Left kidney (tissue), 8 donors: ENCODE measurements at places on chromosomes 7 and 10.

DNA sequence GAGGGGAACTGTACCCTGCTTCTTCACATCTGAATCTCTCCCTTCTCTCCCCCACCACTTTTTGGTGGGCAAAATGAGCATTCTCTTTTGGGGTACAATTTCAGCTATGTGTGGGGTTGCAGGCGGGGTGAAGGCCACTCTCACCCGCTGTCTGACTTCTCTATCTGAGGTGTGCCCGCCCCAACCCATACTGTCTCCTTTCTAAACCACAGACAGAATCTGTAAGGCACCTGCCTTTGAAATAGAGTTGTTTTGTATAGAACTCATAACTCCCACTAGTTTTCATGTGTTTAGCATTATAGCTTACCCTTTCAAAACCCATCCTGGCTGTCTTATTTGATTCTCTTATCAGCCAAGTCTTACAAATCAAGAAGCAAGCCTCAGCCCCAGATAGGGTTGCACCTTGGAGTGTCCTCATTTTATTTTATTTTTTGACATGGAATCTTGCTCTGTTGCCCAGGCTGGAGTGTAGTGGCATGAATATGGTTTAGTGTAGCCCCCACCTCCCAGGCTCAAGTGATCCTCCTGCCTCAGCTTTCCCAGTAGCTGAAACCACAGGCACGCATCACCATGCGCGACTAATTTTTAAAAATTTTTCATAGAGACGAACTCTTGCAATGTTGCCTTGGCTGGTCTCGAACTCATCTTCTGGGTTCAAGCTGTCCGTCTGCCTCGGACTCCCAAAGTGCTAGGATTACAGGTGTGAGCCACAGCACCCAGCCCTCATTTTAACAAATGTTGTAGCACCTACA, 11.9 kb downstream of the TSPAN14 start:
- no peak for DNase-seq

DNA sequence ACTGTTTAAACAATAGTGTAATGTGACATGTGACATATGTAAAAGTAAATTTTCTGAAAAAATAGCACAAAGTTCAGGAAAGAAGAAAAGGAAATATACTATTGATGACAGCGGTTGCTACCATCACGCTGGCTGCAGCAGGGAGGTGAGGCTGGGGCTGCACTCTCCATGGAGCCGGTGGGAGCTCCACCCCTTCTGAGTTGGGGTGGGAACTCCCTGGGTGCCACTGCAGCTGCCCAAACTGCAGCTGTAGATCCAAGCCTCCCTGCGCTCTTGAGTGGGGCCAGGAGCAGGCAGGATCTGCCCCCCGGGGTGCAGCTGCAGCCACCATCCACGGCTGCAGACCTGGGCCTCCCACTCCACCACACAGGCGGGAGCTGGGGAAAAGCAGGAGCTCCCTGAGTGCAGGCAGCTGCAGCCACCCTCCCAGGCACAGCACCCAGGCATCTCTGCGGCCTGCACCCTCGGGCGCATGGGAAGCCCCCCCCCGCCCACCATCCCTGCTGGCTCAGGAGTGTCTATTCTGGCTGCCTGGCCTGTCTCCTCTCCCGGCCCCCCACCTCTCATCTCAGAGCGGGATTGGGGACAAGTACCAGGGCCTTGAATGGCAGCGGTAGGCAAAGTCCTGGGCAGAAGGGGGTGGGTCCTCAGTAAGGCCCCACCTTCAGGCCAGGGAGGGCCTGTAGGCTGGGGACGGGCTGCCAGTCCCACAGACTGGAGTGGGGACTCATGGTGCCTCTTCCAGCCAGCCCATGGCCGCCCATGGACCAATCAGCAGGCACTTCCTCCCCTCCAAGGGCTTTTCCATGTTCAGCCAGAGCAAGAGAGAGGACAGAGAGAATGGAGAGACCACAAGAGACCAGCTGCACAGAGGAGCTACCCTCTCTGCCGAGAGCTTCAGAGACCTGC, 50.1 kb downstream of the TNS3 start:
- DNase-seq = no peak

- no peak for DNase-seq
Observed at GRCh38 chr10:45424668-45425404, 50.8 kb downstream of the ALOX5 start.

- DNase-seq = no peak
Observed at GRCh38 chr10:45544191-45544590, 128.4 kb downstream of the ZFAND4 start.

DNA sequence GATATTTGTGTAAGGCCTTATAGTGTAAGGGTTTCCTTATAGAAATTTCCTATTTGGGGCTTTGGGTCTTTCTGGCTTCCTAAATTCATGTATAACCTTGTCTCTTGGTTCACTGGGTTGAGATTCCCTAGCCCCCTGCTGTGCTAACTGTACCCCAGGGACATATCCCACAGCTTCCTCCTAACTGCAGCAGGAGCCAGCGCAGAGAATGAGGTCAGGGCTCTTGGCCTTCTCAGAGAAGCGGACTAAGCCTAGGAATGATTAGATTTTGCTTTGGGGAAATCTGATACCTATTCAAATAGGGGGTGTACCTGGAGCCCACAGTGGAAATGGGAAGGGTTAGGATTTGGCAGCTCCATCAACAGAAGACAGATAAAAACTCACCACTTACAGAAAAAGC, 138.1 kb upstream of the EFCAB10 start:
- no peak for DNase-seq

DNA sequence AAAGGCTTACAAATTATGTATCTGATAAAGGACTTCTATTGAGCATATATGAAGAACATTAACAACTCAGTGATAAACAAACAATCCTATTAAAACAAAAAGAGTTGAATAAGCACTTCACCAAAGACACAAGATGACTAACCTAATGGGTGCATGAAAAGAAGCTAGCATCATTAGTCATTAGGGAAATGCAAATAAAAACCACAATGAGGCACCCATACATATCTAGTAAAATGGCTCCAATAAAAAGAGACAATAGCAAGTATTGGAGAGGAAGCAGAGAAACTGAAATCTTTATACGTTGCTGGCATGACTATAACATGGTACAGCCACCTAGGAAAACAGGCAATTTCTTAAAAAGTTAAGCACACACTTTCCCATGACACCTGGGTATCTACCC, 77.6 kb upstream of the ZMIZ1 start:
- no peak for DNase-seq

- DNase-seq = no peak
Observed at GRCh38 chr10:74282848-74283210, 131.8 kb downstream of the ADK start.

- DNase-seq = no peak
Observed at GRCh38 chr7:144534655-144535395, 131.3 kb upstream of the NOBOX start.

- DNase-seq = no peak
Observed at GRCh38 chr7:72030994-72031667, 381.0 kb downstream of the CALN1 start.

GRCh38 chr7:23710000-23710399, at the start of gene STK31:
Gene STK31 (plus strand): TSS chr7:23710219. CDS start chr7:23710286, 67 bp downstream.
- DNase-seq = no peak

- no peak for DNase-seq
Observed at GRCh38 chr10:115417585-115418265, 324.6 kb downstream of the ATRNL1 start.

GRCh38 chr7:1192171-1192676, 32.2 kb upstream of the ZFAND2A start:
- no peak for DNase-seq

GRCh38 chr7:42315103-42315502, 78.1 kb upstream of the GLI3 start:
- DNase-seq = no peak

GRCh38 chr7:149873970-149874643, 338 bp downstream of the ATP6V0E2 start:
- DNase-seq = no peak

GRCh38 chr10:132253092-132253687, 54.6 kb downstream of the STK32C start:
- DNase-seq = no peak

- no peak for DNase-seq
Observed at GRCh38 chr10:77575271-77576006, 62.2 kb downstream of the KCNMA1 start.

DNA sequence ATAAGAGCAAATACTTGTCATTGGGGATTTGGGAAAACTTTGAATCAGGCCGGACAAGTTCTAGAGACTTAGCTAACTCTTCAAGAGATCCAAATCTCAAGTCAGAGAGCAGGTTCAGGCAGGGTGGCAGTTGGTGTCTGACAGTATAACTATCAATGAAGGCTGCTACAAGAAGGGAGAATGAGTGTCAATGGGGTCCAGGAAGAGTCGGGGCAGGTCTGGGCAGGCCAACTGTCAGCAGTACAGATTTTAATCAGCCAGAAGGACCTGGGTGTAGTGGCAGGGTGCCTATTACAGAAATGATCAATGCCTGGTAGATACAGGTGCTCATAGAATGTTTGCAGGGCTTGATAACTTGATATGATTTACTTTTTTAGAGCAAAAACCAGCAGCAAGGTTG, 751.1 kb downstream of the GRM8 start:
- no peak for DNase-seq

- DNase-seq = no peak
Observed at GRCh38 chr10:132076578-132077081, 10.9 kb downstream of the JAKMIP3 start.

DNA sequence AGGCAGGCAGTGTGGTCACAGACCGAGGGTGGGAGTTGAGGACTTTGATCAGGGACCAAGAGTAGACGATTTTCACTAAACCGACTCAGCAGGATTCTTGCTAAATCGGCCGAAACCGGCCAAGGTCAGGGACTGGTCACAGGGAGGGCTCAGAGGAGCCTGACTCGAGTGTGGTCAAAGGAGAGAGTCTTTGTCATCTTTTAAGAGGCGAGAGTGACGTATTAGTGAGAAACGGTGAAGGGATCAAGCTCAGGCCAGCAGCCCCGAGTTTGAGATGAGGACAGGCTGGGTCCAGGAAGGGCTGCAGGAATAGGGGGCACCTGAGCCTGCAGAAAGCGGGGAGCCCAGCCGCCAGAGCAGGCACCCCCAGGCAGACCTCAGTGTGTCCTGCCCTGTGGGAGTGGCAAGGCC, 41.6 kb upstream of the FAM20C start:
- DNase-seq = peak; percentile 79

DNA sequence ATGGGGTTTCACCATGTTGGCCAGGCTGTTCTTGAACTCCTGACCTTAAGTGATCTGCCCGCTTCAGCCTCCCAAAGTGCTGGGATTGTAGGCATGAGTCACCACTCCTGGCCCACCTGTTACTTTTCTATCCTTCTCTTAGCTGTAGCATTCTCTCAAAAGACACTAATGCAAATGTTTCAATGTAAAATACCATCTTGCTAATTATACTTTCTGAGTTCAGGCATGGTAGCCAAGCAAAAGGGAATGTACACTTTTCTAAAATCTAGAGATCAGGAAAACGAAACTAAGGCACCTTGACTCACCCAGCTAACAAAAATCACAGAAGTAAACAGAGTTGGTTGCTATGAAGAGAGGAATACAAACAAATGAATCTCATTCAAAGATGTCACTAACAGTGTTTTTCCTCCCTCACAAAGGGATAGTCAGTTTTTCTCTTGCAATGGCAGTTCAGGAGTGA, 401.0 kb upstream of the NRP1 start:
- no peak for DNase-seq

DNA sequence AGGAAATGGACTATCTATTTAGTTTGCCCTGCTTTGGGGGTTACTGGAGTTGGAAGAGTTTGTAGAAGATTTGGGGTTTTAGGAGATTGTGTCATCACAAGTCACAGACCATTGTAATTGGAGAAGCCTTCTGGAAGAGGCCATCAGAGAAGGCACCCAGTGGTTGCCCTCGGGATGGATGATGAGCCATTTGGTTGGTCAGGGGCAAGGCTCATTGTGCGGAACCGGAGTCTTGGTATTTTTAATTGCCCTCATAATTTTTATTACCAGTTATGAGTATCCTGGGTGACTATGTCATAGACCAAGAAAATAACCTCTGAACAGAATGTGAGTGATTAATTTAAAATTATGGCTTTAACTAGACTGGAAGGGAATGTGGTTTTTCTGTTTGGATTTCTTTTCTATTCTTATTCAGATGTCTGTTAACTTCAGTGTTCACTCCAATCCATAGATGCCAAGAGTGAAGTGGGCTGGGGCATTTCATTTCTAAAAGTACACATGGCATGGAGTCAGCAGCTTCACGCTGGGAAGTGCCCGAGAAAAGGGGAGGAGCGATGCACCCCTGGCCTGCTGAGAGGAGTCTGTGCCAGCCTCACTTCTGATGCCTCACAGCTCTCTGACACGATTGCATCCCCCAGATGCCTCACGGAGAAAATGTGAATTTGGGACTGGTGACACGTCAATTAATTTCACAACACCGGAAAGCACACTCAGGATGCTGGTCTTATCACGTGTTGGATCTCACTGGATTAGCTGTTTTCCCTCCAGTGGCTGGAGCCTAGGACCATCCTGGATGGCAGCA, 225.6 kb upstream of the IGFBP3 start:
- no peak for DNase-seq

DNA sequence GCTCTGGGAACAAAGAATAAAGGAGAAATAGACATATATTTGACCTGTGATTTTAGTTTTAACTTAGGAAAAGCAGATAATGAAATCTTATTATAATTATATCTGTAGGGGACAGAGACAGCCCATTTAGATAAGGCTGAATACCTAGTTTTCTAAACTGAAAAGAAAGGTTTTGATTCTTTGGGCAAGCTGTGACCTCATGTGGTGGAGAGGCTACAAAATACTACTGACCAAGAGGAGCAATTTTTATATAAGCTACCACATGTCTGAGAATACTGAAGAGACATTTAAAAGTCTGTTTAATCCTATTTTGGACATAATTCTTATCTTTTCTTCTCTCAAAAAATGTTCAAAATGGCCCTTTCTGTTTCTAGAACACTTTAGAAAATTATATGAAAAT, 271.0 kb downstream of the MTERF1 start:
- DNase-seq = no peak

DNA sequence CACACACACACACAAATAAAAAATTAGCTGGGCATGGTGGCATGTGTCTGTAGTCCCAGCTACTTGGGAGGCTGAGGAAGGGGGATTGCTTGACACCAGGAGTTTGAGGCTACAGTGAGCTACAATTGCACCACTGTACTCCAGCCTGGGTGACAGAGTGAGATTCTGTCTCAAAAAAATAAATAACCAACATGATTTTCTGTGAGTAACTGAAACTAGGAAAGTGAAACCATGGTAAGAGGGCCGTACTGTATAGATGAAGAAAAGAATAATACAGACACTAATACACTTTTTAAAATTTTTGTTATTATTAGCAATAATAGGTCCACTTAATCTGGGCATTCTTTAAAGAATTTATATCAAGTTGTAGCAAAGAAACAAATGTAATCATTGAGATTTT, 170.9 kb downstream of the HGF start:
- DNase-seq = no peak

DNA sequence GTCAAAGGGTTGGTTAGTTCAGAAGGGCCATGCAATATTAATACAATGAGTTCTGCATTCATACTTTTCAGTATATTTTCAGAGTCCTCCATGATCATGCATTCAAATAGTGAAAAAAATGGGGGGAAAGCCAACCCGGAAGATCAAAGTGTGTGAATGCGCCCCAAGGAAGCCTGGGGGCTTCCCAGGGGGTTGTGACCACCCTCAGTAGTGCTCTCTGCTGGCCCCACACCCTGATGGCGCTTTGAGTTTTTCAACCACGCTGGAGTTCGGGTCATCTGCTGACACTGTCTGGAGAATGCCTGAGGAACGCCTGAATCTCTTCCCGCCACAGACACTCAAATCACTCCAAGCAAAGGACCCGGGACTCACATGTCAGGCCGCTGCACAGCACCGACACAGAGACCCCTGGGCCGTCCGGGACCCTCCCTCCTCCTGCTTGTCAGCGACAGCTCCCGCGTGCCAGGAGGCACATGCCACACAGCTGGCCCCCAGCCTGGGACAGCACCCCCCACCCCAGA, 1.0 kb downstream of the TNS3 start:
- no peak for DNase-seq
